AG09309 (cell line): ENCODE measurements at places on chromosomes 5 and 9.

GRCh38 chr9:35820076-35820475, 5.2 kb upstream of the HINT2 start:
- peak; percentile 58 for DNase-seq

- no peak for DNase-seq
Observed at GRCh38 chr9:134526584-134527477, 114.8 kb upstream of the COL5A1 start.

- no peak for DNase-seq
Observed at GRCh38 chr5:146426853-146427618, 20.1 kb upstream of the TCERG1 start.

GRCh38 chr5:94103514-94104245, 362.3 kb upstream of the POU5F2 start:
- DNase-seq = no peak

DNA sequence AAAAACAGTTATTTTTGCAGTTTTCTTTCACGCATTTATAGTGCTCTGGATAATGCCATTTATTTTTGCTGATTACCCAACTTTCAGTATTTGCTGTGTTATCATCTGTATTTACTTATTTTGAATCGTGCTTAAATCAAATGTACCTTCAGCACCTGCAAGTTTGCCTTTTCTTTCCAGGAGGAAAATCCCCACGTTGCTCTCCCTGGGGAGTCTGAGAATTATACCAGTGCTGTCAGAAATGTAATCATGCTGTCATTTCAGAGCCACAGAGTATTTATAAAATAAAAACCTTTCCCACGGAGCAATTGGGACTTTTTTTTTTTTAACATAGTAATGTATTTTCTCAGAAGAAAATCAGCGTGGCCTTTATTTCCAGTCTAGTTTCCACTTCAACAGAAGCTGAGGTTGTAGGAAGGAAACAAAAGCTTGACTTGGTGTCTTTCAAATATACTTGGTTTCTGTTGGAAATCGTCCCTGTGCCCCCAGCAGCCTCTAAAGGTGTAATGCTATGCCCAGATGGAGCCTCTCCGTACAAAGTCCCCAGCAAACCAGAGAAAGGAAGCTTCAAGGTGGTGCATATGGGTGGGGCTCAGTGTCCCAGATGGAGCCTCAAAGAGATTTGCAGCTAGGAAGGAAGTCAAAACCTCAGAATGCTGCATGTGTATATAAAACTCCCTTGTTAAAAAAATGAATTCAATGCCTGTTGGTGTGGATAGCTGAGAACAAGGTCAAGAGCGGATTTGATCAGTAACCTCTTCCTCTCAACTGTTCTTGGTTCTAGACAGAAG, 2.1 kb downstream of the GPR150 start:
- no peak for DNase-seq

DNA sequence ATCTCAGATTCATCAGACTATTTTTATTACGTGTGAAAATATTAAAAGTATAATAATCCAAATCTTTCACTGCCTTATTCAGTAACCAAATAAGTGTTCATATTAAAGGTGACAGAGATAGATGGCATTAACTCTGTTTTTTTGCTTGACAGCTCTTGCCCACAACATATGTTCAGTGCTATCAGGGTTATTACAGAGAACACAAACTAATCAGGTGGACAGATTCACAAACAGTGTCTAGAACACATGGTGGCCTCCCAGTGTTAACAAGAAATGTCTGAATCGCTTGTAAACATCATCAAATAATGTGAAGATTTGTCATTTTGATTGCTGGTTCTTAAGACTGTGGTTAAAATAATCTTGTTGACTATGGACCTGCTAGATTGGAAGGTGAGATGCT, 609.1 kb upstream of the GRAMD2B start:
- no peak for DNase-seq

GRCh38 chr5:180172447-180173197, 36.4 kb downstream of the RASGEF1C start:
- DNase-seq = no peak

GRCh38 chr5:155049569-155050383, 36.2 kb downstream of the KIF4B start:
- no peak for DNase-seq

GRCh38 chr5:63655043-63655442, 307.2 kb downstream of the HTR1A start:
- DNase-seq = no peak

GRCh38 chr9:133861692-133862091, 123.5 kb upstream of the SARDH start:
- DNase-seq = no peak

GRCh38 chr5:131952301-131952857, 6.9 kb upstream of the MEIKIN start:
- DNase-seq = no peak

DNA sequence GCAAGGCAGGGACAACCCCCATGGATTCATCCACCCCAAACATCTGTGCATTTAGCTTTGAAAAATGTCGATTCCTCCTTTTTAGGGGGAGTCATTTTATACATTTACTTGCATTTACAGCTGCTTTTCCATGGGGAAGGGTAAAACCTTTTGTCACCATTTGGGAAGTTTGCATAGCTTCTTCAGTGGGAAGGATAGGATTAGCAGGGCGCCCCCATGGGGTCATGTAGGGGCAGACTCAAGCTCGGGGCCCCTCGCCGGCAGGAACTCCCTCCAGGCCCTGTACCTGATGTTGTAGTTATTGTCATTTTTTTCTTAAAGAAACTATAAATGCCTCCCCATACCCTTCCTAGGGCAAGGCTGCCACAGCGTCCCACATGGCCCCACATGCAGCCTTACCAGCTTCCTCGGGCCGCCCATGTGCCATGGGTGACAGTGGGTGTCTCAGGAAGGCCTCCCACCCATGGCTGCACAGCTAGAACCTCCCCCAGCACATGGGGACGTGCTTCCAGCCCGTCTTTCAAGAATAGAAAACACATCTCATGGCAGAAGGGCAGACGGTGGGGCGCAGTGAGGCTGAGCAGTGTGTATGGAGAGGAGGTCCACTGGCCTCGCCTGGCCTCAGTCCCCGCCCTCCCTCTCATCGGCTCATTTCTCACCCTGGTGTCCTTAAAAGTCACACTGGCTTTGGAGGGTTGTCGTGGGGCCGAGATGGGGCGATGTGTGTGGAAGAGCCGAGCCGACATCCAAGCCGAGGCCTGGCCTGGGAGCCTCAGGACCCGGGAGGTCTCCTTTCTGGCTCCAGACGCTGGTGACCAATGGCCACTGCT, 76.1 kb upstream of the OTULINL start:
- DNase-seq = no peak

DNA sequence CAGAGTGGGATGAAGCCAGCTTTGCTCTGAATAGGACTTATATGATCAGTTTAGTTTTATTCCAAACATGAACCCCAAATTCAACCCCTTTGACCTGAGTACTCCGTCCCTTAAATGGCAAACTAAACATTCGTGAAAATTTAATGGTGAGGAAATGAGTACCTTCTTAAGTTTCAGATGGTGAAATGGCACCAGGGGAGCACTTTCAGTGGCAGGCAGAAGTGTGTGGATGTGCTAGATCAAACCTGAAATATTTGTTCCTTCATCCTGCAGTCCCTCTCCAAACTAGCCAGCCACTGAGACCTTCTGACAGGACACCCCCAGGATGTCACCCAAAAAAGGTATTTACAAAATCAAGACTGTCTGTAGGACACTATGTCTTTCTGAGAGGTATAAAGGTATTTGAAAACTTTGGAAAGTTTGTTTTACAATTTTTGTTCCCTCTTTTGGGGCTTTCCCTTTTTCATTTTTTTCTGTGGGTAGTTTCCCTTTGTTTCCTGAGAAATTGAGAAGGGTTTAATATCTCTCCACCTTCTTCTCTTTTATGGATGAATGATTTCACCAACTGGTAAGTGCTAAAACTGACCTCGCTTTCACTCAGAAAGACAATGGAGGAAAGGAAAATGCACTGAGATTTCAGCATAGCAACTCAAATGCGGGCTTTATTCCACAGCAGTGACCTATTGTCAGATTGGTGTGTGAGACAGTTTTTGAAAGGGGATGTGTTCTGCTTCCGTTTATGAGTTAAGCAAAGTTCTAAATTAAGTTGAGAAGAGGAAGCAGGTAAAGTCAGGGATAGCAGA, 127.1 kb downstream of the TMC1 start:
- DNase-seq = no peak
